ENCODE measurements at places on chromosomes 11 and 22.
A peak's percentile ranks its signal among the peaks of the same experiment; 100 is the strongest.

DNA sequence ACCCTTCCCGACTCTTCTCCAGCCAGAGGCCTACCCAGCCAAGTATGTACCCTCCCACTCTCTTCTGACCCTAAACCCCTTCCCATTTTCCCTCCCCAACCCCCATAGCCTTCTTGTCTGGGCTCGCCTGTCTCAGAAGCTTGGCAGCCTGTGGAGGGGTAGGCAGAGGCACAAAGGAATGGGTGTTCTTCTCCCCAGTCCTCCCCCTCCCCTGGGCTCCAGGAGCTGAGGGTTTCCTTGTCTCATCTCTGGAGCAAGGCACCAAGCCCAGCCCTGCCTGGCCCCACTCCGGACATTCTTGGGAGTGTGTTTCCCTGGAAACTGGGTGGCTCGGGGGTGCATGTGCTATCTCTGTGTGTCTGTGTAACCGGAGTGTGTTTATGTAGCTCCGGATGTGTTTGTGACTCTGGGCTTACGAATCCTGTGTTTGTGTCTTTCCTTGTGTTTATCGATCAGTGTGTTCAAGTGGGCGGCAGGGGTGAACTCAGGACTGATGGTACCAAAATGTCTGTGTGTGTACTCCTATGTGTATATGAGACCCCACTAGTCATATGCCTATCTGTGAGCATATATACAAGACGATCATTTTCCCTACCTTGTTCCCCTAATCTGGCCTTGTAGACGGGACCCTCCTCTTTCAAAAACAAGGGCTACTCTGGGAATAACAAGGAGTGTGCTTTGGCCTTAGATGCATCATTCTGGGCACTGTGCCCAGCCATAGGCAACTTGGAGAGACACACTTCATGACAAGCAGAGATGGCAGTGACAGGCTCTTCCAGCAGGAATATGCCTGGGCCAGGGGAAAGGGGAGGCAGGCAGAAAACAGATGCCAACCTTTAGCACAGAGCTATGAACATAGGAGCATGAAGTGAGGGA is 10.9 kb downstream of the PHLDB1 start:
- no peak for DNase-seq

- no peak for DNase-seq
Observed at GRCh38 chr22:47275605-47276449, 513.4 kb downstream of the TBC1D22A start.

- DNase-seq = no peak
Observed at GRCh38 chr11:92728628-92729027, 240.8 kb upstream of the MTNR1B start.

GRCh38 chr22:28411125-28411524 is 268.5 kb downstream of the TTC28 start:
- no peak for DNase-seq

GRCh38 chr11:2151500-2152257 is 9.3 kb downstream of the INS start:
- peak; percentile 79 for DNase-seq

DNA sequence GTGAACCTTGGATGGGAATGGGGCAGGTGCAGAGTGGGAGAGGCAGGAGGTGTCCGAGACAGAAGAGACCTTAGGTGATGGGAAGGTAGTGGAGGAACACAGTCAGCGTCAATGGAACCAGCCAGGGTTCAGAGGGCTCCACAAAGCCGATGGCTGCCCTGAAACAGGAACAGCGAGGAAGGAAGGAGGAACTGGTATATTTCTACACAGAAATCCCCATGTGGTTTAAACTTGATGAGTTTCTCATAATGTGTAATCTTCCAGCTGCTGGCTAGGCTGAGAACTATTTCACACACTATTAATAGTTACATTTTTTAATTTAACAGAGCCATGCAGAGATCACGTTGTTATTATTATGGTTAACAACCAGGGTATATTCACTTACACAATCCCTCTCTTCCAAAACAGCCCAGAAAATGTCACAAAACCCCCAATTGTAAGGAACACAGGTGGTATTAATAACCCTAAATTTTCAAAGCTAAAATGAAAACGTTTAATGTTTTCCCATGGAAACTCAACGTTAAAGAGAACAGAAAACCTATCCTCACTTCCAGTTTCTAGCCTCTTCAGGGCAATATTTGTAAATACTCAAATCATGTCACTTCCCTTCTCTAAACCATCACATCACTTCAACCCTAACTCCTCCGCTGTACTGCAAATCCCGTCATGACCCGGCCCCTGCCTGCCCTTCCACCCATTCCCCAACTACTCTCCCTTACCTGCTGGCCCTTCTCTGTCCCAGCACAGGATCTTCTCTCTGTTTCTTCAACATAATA is 74.5 kb upstream of the ARFGAP3 start:
- DNase-seq = no peak

- no peak for DNase-seq
Observed at GRCh38 chr11:47393163-47394049, 15.0 kb upstream of the SLC39A13 start.

DNA sequence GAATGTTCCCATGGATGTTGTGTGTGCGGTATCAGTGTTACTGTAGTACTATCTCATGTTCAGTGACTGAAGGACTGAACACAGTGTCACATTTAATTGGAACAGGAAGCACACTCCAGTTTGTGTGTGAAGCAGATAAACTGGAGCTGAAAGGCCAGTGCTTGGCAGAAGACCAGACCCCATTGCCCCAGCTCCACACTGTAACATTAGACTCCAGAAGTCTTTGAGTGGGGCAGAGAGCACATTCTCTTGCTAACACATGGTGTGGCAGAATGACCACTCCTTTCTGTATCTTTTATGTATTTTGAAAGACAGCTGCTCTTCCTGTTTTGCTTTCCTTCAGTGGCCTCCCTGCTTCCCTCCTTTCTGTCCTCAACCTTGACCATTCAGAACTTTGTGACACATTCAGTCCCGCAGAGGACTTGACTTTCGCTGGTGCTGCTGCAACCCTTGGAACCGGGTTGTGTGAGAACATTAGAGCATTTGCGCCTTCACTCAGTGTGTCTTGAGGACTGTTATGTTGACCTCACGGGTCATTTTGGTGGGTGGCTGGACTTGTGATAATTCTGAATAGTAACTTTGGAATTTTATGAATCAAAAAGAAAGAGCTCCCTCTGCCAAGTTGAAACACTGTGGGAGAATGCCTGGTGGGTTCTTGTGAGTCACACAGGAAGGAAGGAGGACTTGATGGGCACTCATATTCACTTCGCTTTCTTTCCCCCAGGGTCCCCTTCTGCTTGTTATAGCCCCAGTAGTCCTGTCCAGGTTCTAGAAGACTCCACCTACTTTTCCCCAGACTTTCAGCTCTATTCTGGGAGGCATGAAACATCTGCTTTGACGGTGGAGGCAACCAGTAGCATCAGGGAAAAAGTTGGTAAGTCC is 26.4 kb downstream of the AMOTL1 start:
- no peak for DNase-seq

- DNase-seq = peak; percentile 16
Observed at GRCh38 chr11:69297787-69298266, 3.9 kb downstream of the MYEOV start.

DNA sequence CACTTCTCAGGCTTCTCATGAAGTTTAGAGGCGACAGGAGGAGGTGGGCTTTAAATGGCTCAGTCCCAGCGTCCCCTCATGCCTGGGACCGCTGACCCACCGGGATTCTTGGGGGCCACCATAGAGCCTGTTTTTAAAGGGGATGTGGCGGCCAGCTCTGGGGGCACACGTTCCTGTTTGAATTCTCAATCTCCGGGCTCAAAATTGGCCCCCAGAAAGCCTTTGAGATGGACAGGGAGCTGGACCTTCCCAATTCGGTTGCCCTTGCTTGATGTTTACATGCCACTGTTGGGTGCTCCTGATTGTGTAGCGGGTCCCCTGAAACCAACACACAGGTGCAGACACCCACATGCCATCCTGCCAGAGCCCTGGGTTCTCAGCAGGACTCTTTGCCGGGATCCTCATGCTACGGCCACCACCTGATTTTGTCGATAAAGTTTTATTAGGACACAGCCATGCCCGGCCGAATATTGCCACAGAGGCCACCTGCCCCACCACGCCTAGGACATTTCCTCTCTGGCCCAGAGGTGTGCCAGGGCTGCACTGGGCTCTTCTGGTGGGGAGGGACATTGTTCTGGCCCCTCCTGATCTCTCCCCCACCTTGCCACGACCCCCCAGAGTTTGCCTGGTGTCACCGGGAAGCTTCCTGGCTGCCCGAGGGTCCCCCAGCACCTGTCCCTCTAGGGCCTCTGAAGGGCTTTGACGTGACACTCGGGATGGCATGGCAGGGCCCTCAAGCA is 71.6 kb downstream of the KCNQ1 start:
- no peak for DNase-seq

- no peak for DNase-seq
Observed at GRCh38 chr11:59558270-59558643, 46.9 kb downstream of the OR4D9 start.

DNA sequence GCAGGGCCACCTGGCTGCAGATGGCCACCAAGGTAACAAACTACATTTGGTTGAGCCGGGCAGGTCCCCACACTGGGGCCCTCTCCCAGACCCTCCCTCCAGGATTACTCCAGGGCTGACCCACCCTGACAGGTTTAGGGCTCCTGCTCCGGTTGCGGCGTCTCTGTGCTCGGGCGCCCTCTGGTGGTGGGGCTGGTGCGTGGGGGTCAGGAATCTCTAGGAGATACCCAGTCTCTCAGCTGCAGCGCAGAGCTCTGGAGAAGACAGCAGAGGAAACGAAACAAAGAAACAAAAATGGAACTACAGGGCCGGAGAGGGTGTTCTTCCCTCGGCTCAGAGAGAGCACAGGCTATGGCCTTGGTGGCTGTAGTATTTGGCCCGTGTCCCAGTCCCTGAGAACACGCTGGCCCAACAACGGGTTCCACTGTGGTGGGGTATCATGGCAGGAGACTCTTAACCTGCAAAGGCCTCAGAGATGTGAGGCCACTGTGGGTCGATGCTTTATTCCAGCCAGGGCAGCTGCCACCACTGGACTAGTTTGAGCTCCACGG is 2.4 kb downstream of the C11orf96 start:
- peak; percentile 58 for DNase-seq
